Activated naive CD4-positive, alpha-beta T cell treated with anti-CD3 and anti-CD28 coated beads for 36 hours (primary cell): ENCODE measurements at places on chromosomes 12 and 14. TPM values are rescaled to one million over a fixed set of nuclear protein-coding genes. Genes with fewer than 3 reads are reported as not detected.

DNA sequence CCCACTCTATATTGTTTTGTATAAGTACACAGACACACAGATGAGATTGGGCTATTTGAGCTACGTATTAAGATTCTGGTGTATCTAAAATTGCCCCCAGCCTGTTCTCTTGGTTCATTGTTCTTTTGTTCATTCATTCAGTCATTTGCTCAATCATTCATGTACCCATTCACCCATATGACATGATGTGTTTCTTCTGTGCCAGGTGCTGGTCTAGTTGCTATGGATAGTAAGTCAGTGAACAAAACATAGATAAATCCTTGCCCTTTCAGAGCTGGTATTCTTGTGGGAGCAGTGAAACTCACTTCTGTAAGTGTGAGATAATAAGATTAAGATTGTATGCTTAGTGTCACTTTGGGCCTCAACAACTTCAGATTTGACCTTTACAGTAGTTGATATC lies 191.3 kb downstream of the TMTC2 start:
- no peak for DNase-seq
- no peak overlapping the region for H3K4me3 ChIP-seq
- H3K27ac ChIP-seq: no peak overlapping the region
- H3K36me3 ChIP-seq: no peaks in the 10 kb centered on the region

DNA sequence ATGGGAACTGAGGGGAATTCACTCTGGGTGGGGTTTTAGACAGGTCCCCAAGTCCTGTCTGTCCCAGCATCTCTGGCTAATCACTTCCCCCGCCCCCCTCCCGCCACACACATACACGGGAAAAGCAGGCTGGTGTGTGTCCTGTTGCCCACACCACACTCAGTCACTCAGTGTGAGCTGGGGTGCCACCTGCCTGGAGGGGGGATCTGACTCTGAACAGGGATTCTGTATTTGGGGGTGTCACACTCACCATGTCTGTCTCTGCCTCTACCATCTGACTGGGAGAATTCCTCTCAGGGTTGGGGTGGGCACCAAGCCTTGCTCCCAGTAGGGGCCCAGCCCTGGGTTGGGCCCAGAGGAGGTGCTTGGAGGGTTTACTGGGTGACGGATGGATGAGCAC lies 31.1 kb downstream of the SH2B3 start:
- DNase-seq: no peak
- H3K27me3 ChIP-seq: no peaks in the 10 kb centered on the region
- no peak overlapping the region for H3K4me3 ChIP-seq
- peaks cover 93% of the 10 kb centered on the region for H3K4me1 ChIP-seq

DNA sequence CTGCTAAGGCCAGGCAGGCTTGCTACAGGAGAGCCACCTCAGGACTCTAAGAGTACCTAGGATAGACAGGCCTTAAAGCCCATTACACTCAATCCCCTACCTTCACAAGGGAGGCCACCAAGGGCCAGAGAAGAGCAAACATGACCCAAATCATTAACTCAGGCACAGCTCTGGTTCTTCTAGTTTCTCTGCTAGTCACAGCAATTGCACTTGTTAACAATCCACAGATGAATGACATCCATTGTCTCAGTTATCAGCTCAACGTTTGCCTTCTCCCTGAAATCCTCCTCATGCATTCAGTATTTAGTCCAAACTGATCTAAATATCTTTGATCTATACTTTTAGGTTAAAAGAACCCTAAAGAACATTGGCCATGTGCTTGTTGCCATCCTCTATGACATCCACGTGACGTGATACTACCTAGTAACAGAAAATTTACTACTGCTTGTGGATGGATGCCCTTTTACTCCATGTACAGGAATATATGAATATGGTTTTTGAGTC lies 164.5 kb downstream of the STXBP6 start:
- H3K27me3 ChIP-seq: peaks cover 19% of the 10 kb centered on the region
- DNase-seq: no peak
- no peaks in the 10 kb centered on the region for H3K4me1 ChIP-seq
- no peak overlapping the region for H3K4me3 ChIP-seq
- H3K27ac ChIP-seq: no peak overlapping the region
- no peaks in the 10 kb centered on the region for H3K36me3 ChIP-seq

GRCh38 chr12:78403136-78403535 lies 461.4 kb upstream of the SYT1 start:
- H3K36me3 ChIP-seq: no peaks in the 10 kb centered on the region
- H3K27ac ChIP-seq: no peak overlapping the region
- H3K4me3 ChIP-seq: no peak overlapping the region
- H3K4me1 ChIP-seq: no peaks in the 10 kb centered on the region
- DNase-seq: no peak

GRCh38 chr14:35991356-35991755 lies 165.2 kb downstream of the BRMS1L start:
- H3K27me3 ChIP-seq: peaks cover 3% of the 10 kb centered on the region
- DNase-seq: no peak
- no peaks in the 10 kb centered on the region for H3K36me3 ChIP-seq
- H3K4me1 ChIP-seq: no peaks in the 10 kb centered on the region
- H3K27ac ChIP-seq: no peak overlapping the region

GRCh38 chr14:59857328-59857727 lies 13.2 kb downstream of the RTN1 start:
- no peak overlapping the region for H3K27ac ChIP-seq
- no peak overlapping the region for H3K4me3 ChIP-seq
- H3K4me1 ChIP-seq: no peaks in the 10 kb centered on the region
- H3K36me3 ChIP-seq: no peaks in the 10 kb centered on the region

DNA sequence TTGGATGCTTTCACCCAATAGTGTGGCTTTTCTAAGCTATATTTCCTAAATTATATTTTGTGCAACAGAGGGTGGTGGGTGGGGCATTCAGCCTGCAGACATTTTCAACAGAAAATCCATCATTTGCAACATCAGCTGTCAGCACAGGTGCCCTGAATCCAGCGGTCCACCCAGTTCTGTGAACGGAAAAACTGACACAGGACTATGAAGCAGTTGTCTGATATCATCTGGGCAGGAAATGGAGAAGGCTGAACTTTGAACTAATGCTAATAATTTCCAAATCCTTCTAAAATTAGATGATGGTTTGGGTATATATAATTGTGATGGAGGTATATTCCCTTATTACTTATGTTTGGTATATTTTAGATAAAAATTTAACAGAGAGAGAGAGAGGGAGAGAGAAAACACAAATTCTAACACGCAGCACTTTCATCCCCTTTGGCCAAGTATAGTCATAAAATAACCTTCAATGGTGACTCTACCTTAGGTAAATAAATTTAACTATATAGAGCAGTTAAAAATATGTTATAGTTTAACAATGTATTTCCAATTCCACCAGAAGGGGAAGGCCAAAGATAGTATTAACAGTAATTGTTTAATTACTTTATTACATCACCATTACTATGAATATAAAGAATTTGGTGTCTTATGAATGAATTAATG lies 58.3 kb upstream of the PTPRB start:
- no peak for DNase-seq
- H3K27ac ChIP-seq: no peak overlapping the region
- peaks cover 8% of the 10 kb centered on the region for H3K27me3 ChIP-seq
- no peak overlapping the region for H3K4me3 ChIP-seq

GRCh38 chr12:32603071-32603470 lies 76.0 kb upstream of the DNM1L start:
- no peak overlapping the region for H3K27ac ChIP-seq
- peaks cover 8% of the 10 kb centered on the region for H3K4me1 ChIP-seq
- H3K27me3 ChIP-seq: no peaks in the 10 kb centered on the region
- DNase-seq: no peak

DNA sequence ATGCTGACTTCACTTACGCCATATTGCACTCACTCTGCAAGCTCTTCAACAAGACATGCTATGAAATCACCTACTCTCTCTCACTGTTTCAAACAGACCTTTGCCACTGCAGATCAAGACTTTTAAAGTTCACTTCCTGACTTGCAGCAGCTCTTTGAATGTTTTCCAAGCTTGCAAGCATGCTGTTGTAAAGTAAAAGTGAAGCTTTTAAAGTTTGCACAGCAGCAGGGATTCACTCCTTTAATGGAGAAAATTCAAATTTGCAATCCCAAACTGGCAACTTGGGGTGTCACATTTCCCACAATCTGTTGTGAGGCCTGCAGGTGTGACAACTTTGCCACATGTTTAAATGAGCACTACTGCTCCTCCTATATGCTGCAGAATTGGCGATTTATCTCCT lies 270.9 kb downstream of the ALX1 start:
- no peaks in the 10 kb centered on the region for H3K4me1 ChIP-seq
- no peak overlapping the region for H3K27ac ChIP-seq
- no peaks in the 10 kb centered on the region for H3K36me3 ChIP-seq
- H3K4me3 ChIP-seq: no peak overlapping the region

- H3K27me3 ChIP-seq: no peaks in the 10 kb centered on the region
- peak overlapping the region; percentile 55 for H3K27ac ChIP-seq
- H3K4me3 ChIP-seq: no peak overlapping the region
- H3K36me3 ChIP-seq: no peaks in the 10 kb centered on the region
- peaks cover 90% of the 10 kb centered on the region for H3K4me1 ChIP-seq
Measured at GRCh38 chr14:76958980-76959710, 69.4 kb downstream of the IRF2BPL start.

DNA sequence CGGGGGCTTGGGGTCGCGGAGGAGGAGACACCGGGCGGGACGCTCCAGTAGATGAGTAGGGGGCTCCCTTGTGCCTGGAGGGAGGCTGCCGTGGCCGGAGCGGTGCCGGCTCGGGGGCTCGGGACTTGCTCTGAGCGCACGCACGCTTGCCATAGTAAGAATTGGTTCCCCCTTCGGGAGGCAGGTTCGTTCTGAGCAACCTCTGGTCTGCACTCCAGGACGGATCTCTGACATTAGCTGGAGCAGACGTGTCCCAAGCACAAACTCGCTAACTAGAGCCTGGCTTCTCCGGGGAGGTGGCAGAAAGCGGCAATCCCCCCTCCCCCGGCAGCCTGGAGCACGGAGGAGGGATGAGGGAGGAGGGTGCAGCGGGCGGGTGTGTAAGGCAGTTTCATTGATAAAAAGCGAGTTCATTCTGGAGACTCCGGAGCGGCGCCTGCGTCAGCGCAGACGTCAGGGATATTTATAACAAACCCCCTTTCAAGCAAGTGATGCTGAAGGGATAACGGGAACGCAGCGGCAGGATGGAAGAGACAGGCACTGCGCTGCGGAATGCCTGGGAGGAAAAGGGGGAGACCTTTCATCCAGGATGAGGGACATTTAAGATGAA lies 630 bp downstream of the FOS start:
- peaks cover 29% of the 10 kb centered on the region for H3K4me1 ChIP-seq
- H3K27ac ChIP-seq: peak overlapping the region; percentile 70
- peak; percentile 79 for DNase-seq
- H3K4me3 ChIP-seq: peak overlapping the region; percentile 93

- H3K36me3 ChIP-seq: no peaks in the 10 kb centered on the region
- no peak overlapping the region for H3K4me3 ChIP-seq
- H3K4me1 ChIP-seq: no peaks in the 10 kb centered on the region
- peaks cover 2% of the 10 kb centered on the region for H3K27me3 ChIP-seq
- DNase-seq: no peak
Measured at GRCh38 chr14:23398348-23398747, 9.7 kb downstream of the MYH6 start.

GRCh38 chr14:35986219-35986573 lies 160.1 kb downstream of the BRMS1L start:
- H3K27me3 ChIP-seq: peaks cover 3% of the 10 kb centered on the region
- DNase-seq: no peak
- no peak overlapping the region for H3K27ac ChIP-seq

DNA sequence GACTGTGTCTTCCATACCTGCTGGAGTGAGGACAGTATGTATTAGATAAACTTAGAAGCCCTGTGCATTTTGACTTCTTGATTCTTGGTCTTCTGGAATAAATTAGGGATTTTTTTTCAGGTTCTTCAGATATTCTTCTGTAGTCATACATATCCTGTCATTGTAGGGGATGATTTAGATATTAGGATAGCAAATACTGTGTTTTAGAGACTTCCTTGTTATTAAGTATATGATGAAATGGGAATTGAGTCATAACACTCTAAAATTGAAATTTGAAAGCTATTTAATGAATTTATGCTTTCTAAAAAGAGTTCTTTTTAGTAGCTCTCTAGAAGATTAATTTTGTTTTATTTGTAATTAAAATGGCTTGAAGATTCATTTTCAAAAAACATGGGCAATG lies 371.5 kb upstream of the RGS6 start:
- H3K27me3 ChIP-seq: no peaks in the 10 kb centered on the region
- no peak overlapping the region for H3K27ac ChIP-seq

GRCh38 chr12:98653866-98654493 lies 8.9 kb downstream of the APAF1 start:
- H3K27ac ChIP-seq: no peak overlapping the region
- no peaks in the 10 kb centered on the region for H3K27me3 ChIP-seq
- peaks cover 14% of the 10 kb centered on the region for H3K36me3 ChIP-seq
- H3K4me3 ChIP-seq: no peak overlapping the region
- no peak for DNase-seq

- DNase-seq: no peak
- H3K4me1 ChIP-seq: no peaks in the 10 kb centered on the region
- no peaks in the 10 kb centered on the region for H3K27me3 ChIP-seq
- H3K36me3 ChIP-seq: no peaks in the 10 kb centered on the region
Measured at GRCh38 chr12:18932211-18932610, 194.3 kb downstream of the CAPZA3 start.

DNA sequence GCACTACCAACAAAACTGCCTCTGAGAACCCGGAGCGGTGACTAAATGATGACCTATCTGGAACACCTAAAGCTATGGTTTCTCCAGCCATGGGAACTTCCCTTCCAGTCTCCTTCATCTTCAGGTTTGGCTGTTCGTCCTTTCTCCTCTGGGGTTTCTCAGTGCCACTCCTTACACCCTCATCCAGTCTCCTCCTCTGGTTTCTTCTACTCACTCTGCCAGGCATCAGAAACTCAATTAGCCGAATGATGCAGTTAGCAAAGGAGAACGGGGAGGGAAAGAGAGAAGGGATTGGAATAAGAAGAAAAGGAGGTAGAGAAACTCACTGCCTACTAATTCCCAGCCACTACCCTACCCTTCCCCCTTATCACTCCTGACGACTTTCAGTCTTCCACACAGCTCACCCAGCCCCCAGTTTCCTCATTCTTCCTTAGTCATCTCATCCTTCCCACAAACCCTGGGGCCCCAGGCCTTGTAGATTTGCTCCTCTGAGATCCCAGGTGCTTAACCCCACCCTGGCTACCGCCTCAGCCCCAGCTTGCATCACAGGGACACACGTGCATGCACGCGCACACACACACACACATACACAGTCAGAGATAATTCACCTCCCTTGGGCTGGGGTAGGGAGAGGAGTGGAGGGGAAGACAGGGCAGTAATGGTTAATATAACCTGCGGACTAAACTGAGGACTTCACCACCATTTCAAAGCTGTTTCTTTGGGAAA lies 13.0 kb downstream of the FGD6 start:
- no peaks in the 10 kb centered on the region for H3K27me3 ChIP-seq
- H3K4me3 ChIP-seq: no peak overlapping the region
- H3K27ac ChIP-seq: no peak overlapping the region
- H3K36me3 ChIP-seq: no peaks in the 10 kb centered on the region

Gene OR10P1
- not detected for total RNA-seq

Gene PRB4
- not detected for total RNA-seq

Gene CLEC4D
- total RNA-seq: not detected

Gene BIN2
- total RNA-seq: 32.9 TPM

Gene GMPR2
- 63.7 TPM for total RNA-seq

Gene PYGL
- total RNA-seq: 0.37 TPM

Gene C12orf54
- not detected for total RNA-seq

Gene PTHLH
- total RNA-seq: not detected

Gene LPAR5
- 2.2 TPM for total RNA-seq
